ENCODE measurements at places on chromosomes 6 and 20.

- no peak for DNase-seq
Observed at GRCh38 chr20:16245879-16246278, 327.4 kb downstream of the KIF16B start.

DNA sequence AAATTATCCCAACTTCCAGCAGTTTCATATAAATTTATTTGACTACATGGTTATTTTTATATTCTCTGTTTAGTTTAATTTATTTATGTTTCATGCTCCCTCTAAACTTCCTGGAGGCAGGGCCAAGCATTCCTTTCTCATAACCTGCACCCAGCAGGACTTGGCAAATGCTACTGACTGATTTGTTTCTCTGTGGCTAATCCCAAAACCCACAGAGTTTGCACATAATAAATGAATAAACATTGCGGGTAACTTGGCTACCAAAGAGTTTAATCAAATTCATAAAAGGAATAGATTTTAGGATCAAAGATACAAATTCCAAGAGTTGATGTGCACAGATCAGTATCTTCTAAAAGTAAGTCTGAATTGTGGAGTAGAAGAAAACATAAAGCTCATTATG, 239.5 kb downstream of the SLC35F1 start:
- no peak for DNase-seq

DNA sequence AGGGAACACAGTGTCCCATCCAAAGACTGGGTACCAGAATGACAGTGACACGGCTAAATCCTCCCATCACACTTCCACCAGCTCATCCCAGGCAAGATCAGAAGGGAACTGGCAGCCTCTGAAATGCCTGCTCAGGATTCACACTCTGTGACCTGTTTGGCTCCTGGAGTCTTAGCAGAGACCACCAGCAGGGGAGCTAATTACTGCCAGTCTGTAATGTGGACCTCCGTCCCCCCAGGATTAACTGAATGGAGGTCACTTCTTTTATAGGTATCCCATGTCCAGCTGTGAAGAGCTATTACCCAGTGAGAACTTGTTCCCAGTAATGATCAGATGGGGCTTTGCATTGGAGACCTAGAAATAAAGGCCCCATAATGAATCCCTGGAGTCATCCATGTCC, 45.2 kb downstream of the DEFB114 start:
- no peak for DNase-seq

DNA sequence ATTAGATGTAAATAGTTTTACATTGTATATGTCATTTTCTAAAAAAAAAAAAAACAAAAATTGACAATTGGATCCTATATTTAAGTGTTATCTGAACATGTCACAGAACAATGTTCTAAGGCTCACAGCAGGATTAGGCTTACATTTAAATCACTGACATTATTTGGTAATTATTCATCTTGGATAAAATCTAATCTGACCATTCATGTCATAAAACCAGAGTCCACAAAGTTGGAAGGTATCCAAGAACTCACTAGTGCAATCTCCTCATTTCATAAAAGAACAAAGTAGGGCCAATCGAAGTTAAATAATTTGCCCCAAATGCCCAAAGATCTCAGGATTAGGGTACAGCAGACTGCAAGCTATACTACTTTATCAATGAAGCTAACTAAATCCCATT, 73.0 kb downstream of the PDSS2 start:
- no peak for DNase-seq

DNA sequence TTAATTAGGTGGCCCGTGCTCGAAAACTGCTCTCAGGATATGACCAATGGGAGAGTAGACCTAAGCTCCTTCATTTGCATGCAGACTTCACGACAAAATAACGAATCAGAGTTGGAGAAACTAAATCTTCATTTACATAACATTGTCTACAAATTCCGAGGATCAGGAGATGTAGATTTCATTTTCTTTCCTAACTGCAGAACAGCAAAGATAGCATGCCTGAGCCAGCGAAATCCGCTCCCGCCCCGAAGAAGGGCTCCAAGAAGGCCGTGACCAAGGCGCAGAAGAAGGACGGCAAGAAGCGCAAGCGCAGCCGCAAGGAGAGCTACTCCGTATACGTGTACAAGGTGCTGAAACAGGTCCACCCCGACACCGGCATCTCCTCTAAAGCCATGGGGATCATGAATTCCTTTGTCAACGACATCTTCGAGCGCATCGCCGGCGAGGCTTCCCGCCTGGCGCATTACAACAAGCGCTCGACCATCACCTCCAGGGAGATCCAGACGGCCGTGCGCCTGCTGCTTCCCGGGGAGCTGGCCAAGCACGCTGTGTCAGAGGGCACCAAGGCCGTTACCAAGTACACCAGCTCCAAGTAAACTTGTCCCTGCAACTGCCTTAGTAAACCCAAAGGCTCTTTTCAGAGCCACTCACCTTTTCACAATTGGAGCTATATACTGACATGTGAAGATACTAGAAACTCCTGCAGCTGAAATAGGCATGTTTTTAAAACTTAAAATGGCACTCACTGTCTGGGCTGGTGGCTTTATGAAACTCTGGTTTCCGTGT, 96.5 kb downstream of the HFE start:
- peak; percentile 24 for DNase-seq

- DNase-seq: no peak
Observed at GRCh38 chr6:31626952-31627351, 6.4 kb downstream of the PRRC2A start.

GRCh38 chr6:125995972-125996580, 9.7 kb downstream of the TRMT11 start:
- peak; percentile 42 for DNase-seq

GRCh38 chr6:13917141-13917540, 7.6 kb upstream of the RNF182 start:
- no peak for DNase-seq

GRCh38 chr6:152207915-152208714, 400.6 kb downstream of the ESR1 start:
- DNase-seq: no peak

- no peak for DNase-seq
Observed at GRCh38 chr20:23508449-23509229, 17.7 kb downstream of the CST8 start.

GRCh38 chr20:10490257-10490656, 55.2 kb downstream of the SLX4IP start:
- no peak for DNase-seq

DNA sequence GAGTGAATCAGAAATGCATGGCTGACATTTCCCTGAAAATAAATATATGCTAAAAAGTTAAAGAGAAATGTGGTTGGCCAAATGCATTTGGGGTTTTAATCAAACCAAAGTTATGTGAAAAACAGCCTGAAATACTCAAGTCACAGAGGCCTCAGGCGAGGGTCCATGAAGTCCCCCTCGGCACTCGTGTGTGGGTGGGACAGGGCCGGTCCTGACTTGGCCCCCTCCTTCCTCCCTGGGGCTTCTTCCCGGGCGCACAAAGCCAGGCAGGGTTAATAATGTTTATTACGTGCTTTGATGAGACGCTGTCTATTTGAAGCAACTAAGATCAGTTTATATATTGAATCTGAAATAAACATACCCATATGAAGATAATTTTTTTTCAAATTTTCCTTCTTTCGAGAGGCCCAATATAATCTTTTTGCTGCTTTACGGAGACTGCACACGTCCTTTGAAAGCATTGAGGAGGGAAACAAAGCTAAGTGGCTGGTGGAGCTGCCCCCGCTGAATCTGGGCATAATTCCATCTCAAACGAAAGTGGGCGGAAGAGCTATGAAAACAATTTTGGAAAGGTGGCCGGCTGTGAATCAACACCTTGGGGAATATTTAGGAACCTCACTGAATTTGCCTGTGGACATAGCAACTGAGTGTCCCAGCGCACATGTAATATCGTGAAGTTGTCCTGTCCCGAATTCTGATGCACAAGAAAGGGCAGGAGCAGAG, 55.8 kb upstream of the SMOC2 start:
- DNase-seq: no peak

DNA sequence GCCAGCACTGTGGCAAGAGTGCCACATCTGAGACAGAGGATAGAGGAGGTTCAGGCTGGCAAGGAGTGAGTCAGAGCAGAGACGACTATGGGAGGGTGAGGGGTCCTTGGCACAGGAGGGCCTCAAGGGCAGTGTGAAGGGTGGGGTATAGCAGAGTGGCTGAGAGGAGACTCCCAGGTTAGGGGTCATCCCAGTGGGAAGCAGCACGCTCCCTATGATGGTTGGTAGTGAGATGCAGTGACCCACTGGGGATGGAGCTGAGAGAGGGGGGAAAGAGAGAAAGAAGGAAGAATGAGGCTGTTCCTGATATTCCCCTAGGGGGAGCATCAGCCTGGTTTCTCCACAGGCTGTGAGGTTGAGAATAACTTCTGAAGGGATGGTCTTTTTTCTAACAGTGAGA, 97.3 kb downstream of the INSM1 start:
- DNase-seq: no peak

DNA sequence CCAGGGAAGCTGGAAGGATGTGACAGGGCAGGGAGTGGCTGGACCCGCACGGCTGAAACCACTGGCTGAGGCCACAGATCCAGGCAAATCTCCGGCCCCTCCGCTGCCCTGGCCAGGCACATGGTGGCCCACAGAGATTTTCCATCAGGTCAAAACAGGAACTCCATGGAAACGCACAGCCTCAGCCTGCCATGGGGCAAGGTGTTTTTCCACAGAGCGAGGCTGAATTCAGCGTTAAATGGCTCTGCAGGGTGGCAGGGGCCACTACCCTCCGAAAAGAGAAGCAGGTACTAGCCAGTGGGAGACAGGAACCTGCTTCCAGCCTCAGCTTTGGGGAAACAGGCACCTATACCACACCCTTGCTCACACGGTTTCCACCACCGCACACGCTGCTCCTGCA, 53.1 kb downstream of the PREX1 start:
- DNase-seq: no peak

- DNase-seq: no peak
Observed at GRCh38 chr6:110626442-110626841, 150.0 kb upstream of the SLC22A16 start.

GRCh38 chr6:139649732-139650131, 275.3 kb upstream of the CITED2 start:
- DNase-seq: no peak

DNA sequence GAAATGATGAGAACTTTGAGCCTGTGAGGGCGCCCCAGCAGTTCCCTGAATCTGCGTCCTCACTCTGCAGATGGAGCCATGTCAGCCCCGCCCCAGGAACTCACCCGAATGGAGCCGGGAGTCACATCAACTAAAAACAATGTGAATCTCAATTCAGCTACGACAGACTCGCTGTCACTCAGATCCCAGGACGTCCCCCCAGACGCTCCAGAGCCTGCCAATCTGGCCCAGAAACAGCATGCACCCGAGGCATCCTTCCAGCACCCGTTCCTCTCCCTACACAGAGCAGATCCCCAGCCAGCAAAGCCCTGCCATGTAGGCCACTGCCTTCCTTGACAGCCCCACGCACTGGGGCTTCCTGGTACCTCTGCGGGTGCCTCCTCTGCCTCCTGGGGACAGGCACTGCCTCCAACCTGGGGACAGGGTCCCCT, 248.0 kb downstream of the TTLL2 start:
- DNase-seq: no peak

DNA sequence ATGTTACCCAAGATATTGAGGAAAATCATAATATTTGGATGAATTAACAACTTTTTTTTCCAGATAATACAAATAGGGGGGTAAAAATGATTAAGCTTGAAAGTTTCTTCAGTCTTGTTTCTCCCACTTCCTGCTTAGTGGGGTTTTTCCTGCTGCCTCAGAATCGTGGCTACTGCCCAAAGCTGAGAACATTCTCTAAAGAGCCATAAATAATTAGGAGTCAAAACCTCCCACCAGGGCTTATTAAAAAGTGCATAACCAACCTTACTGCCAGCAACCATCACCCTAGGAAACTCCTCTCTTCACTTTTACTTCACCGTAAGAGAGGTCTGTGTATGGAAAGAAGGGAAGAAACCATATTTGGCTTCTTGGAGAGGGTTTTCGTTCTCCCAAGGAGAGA, 9.0 kb upstream of the LCA5 start:
- no peak for DNase-seq

DNA sequence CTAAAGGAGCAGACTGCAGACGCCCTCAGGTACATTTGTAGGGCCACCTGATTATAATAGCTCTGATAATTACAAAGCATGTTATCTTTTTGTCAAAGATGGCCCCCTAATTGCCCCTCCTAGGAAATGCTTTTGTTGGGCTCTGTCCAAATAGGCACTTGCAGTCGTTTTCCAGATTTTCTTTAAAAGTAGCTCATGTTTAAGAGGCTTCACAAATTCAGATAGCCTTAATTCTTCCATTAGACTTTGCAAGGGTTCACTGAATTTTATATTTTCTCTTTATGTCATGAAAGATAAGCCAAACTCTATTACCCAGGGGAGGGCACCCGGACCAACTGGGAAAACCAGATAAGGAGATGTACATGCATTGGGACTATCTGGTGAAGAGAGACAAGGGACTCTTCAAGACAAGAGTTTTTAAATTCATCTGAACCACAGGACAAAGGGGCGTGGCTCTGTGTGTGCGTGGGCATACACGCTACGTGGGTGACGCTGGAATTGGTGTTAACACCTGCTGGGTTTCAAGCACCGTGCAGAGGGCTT, 95.6 kb downstream of the TOX2 start:
- no peak for DNase-seq

- DNase-seq: no peak
Observed at GRCh38 chr6:92117800-92118199, 1301.6 kb downstream of the EPHA7 start.

DNA sequence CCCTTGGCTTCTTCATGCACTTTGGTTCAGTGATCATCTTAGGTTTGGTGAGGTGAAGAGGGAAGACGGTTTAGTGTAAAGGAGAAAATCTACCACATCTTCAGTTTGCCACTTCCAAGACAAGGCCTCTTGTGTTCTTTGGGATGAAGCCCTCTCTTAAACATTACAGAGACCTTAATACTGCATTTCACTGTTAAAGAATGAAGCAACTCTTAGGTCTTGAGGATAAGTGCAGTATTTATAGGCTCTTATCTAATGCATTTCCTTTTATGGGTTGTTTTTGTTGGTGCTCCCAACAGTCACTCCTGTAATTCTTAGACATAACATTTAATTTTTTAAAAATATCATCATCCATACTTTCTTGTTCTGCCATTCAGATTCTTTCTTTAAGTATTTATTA, 139.9 kb upstream of the LAMP5 start:
- DNase-seq: no peak

DNA sequence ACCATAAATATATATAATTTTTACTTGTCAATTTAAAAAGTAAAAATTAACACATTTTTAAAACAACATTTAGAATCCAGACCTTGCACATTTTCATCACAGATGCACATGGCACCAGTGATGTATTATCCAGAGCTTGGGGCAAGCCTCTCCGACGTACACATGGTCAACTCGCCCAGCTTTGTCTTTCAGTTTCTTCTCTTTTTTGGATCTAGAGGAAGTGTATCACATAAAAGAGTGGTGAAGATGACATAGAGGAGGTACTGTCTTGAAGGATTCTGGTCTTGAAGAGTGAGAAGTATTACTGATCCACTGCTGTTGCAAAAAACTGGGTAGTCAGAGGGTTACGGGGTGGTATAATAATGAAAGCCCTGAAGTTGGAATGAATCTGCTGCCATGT, 46.9 kb upstream of the TAB2 start:
- no peak for DNase-seq

- DNase-seq: no peak
Observed at GRCh38 chr20:46267108-46268105, 40.9 kb downstream of the CDH22 start.

- DNase-seq: no peak
Observed at GRCh38 chr20:20000211-20000968, 16.8 kb upstream of the NAA20 start.

- DNase-seq: no peak
Observed at GRCh38 chr20:58466729-58467571, 48.2 kb downstream of the APCDD1L start.

Data from T-helper 2 cell (primary cell).